ENCODE measurements at places on chromosomes 1 and 21.
A peak's percentile ranks its signal among the peaks of the same experiment; 100 is the strongest.

DNA sequence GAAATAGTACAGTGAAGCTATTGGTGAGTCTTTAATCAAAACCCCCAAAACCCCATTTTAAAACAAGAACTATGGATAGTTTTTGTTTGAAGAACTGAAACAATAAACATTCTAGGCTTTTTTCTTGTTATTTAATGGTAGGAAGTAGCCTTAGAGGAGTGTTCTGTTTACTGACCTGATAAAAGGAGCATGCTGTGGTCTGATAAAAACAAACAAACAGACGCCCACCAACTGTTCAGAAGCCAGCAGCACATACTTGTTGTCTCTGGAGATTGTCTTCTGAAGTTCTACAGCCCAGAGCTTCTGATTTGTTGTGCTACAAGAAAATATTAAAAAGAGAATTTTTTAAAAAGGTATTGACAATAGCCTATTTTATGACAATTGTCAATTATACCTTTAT is 54.1 kb upstream of the CFAP298 start:
- no peak for DNase-seq

GRCh38 chr21:38264571-38264970 is 7.8 kb downstream of the KCNJ15 start:
- DNase-seq: no peak

DNA sequence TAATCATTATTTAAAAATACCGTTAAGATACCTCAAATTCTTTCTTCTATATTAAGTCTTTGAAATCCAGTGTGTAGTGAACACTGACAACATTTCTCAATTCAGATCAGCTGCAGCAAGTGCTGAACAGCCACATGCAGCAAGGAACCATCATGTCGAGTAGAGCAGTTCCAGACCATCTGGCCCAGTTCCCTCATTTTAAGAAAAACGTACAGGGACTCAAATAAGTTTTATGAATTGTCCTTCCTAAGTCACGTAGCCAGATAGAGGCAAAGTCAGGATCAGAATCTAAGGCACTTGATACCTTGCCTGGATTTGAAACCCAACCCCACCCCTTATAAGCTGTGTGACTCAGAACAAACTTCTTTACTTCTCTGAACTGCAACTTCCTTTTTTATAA is 132.4 kb downstream of the PROX1 start:
- DNase-seq: no peak

GRCh38 chr1:7664147-7664892 is 106.8 kb upstream of the VAMP3 start:
- DNase-seq: no peak

DNA sequence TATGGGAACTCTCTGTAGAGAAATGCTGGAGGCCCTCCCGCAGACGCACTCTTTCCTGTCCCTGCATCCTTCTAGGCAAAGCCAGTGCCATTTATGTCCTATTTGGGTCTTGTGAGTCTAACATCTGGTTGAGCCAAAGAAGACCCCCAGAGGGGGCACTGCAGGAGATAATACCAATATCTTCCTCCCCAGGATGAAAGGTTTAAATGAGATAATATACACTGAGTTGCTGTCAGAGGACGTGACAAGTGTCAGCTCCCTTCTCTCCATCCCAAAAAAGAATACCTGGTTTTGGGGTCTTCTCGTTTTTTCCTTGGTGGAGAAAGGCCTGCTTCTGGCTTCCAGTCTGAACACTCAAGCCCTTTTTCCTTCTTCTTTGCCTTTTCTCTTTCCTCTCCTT is 7.6 kb downstream of the TCEA3 start:
- DNase-seq: no peak

- no peak for DNase-seq
These were observed 50.6 kb upstream of the LYPLAL1 start for GRCh38 chr1:219123036-219123435.

DNA sequence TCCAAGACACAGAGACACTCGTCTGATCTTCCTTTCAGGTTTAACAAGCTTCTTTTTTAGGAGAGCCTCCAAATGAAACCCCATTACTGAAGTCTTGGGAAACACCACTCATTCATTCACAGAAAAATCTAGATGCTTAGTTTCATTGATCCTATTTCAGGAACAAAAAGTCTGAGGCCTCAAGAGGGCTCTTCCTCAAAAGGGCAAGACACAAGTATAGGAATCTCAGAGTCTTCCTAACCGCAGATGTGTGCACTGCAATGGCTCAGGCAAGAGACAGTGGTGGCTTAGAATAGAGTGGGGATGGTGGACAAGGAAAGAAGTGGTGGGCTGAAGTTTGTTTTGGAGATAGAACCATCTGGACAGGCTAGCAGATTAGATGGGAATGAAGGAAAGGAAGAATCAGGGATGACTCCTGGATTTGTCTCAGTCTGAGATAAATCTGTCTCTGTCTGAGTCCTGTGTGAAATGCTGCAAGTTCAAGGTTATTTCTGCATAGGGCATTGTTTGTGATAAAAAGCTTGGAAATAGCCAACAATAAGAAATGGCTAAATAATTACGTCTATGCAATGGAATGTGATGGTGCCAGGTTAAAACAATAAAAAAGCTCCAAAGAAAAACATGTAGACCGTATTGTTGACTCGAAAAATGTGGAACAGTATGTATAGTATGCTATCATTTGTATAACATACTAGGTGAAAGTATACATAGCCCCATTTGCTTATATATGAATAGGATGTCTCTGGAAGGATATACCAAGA is 8.9 kb upstream of the CTSE start:
- no peak for DNase-seq

- peak; percentile 11 for DNase-seq
These were observed 213.7 kb upstream of the HOOK1 start for GRCh38 chr1:59601041-59601441.

DNA sequence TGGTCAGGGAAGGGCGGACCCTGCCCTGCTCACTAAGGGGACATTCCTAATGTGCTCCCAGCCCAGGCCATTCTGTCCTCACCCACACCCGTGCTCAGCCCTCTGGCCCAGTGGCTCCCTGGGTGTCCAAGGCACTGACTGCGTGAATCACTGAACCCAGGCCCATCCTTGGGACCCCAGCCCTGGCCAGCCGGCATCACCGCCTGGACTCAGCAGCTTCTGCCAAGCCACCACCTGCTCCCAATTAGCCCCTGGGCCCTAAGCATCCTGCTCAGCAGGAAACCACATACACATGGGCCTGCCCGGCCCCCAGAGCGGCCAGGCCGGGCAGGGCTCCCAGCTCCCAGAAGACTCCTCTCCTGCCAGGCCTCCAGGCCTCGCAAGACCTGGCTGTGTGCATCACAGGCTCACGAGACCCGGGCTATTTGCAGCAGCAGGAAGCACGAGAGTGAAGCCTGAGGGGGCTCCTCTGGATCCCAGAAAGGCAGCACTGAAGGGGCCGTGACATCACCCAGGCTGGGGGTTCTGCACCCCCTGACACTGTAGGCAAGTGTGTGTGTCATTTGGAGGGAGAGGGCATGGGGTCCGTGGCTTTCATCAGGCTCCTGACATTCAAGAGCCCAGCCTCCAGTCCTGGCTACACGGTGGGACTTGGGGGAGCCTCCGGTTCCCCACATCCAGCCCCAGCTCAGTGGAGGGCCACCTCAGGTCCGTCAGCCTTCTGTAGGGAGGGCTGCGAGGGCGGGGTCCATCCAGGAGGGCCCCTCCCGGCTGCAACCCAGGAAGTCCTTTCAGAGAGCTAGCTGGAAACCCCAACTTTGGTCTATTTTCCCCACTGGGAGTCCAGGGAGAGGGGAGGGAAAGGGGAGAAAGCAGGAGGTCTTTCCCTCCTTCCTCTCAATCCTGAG is 1.6 kb downstream of the MFAP2 start:
- DNase-seq: no peak

DNA sequence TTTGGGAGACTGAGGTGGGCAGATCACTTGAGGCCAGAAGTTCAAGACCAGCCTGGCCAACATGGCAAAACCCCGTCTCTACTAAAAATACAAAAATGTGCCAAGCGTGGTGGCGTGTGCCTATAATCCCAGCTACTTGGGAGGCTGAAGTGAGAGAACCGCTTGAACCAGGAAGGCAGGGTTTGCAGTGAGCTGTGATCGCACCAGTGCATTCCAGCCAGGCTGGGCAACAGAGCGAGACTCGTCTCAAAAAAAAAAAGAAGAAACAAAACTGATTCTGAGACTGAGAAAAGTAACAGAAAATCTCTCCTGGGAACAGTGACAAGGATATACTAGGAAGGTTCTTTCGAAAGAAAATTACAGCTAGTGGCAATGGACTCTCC is 20.9 kb downstream of the USP48 start:
- DNase-seq: no peak

DNA sequence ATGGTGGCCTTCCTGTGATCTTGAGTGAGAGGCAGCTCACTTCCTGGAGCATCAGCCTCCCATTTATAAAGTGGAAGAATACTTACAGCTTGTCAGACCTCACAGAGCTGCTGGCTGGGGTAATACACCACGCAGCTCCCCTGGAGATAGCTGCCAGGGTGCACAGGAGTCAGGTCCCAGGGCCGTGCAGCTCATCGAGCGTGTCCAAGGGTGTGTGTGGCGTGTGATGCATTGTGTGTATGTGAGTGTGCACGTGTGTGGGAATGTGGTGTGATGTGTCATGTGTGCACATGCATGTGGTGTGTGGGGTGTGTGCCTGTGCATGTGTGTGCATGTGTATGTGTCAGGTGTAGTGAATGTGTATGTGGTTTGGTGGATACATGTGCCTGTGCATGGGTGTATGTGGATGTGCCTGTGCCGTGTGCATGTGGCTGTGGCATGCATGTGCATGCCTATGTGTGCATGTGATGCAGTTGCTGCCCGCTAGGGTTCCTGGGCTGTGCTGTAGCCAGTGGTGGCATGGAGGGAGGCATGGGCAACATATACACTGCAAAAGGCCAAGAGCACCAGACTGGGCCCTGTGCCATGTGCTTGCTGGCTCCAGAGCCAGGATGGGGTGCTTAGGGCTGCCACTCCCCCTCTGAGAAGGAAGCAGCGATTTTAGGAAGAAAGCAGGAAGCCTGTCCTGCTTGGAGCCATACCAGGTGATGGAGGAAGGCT is 24.6 kb downstream of the WNT3A start:
- DNase-seq: no peak

GRCh38 chr1:218931324-218931723 is 242.4 kb upstream of the LYPLAL1 start:
- DNase-seq: no peak

DNA sequence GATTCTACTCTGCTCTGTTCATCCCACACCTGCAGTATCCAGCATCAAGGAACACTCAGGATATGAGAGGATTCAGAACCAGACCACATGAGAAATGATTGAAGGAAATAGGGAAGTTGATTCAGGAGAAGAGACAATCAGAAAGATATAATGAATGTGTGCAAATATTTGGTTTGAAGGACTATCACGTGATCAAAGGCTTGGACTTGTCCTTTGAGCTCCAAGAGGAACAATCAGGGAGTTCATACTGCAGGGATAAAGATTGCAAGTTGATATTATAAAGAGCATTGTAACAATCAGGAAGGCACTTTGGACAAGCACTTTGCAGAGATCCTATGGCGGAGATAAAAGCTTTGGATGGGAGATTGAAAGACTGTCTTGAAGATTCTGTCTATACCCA is 13.9 kb upstream of the PIGM start:
- no peak for DNase-seq

GRCh38 chr1:67338642-67339041 is 31.0 kb downstream of the IL12RB2 start:
- no peak for DNase-seq

DNA sequence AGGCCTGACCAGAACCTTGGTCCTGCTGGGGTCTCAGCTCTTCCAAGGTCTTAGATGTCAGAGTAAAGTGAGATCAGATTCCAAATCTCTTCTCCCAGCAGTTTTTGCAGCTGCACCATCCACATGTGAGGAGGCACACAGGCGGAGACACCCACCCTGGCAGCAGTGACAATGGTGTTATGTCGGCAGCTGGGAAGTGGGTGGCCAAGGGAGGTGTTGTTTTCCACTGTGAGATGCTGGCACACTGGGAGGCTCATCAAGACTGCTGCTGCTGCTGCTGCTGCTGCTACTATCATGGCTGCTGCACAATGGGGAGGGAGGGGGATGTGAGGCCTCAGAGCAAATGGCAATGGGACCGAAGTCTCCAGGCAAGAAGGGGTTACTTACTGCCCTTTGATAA is 23.6 kb downstream of the CAMK2N1 start:
- DNase-seq: no peak

- no peak for DNase-seq
These were observed 624 bp upstream of the CR1L start for GRCh38 chr1:207644166-207644851.

GRCh38 chr1:109654519-109654918 is 1.4 kb upstream of the GSTM4 start:
- no peak for DNase-seq

DNA sequence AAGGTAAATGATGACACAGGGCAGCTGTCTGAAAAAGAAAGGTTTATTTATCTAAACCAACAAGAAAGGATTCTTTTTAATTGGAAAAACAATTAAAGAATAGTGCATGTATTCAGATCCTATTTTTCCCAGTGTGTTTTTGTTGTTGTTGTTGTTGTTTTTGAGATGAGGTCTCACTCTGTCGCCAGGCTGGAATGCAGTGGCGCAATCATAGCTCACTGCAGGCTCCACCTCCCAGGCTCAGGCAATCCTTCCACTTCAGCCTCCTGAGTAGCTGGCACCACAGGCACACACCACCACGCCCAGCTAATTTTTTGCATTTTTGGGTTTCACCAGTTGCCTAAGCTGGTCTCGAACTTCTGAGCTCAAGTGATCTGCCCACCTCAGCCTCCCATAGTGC is 22.1 kb downstream of the NEK2 start:
- DNase-seq: no peak

DNA sequence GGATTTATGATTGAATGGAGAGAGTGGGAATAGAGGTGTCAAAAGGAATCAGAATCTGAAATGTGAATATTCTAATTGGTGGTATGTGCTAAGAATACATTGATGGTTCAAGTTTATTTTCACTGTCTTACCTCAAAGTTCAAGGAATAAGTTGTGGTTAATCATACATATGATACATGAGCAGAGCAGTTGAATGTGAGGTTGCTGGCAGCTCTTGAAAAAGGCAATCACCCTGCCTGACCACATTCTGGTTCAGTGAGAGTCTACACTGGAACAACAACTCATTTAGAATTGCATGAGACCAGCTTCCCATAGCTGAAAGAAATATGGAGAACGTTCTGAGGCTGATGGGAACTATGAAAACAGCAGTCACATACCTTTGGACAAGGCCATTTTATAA is 68.3 kb upstream of the ARHGAP29 start:
- DNase-seq: no peak

DNA sequence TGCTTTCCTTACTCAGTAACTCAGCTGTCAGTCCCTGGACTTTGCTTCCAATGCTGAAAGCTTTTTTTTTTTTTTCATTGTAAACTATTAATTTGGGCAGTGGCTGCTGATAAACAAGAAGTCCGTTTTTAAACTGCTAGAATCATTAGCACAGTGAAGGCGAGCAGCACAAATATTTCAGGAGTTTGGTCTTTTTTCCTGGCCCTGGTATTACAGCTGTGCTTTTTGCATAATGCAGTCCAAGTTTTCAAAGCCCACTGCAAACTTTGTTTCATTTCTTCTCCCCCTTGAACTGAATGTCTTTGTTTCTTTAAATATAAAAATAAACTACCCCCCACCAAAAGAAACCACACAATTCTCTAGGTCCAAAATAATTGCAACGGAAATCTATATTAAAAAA is 6.6 kb downstream of the GLIS1 start:
- no peak for DNase-seq
